ENCODE measurements at places on chromosomes 11 and 22.

DNA sequence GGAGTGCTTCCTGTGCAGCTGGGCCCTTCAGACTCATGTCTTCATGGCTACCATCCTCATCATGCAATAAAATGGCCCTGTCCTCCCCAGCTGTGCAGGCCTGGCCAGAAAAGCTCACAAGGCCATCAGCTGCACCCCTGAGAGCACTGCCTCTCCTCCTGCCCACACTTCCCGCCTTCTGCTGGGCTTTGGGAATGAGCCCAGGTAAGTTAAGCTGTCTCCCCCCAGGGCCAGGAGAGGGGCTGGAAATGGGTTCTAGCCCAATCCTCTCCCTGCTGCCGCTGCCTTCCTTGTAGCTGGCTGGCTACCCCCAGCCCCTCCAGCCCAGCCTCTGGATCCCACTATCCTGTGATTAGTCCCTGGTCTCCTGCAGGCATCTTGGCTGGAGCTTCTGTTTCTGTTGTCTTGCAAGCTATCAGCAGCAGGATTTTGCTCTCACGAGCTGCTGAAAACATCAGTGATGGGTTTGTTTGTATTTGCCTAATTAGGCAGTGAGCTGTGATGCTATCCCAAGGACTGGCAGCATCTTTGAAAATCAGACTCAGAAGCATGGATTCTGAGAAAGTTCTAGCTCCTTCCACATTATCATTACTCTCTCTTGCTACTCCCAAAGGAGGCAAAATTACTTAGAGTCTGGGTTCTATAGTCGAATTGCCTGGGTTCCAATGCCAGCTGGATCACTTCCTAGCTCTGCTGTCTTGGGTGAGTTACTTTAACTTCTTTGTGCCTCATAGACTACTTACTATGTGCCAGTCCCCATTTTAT, 168.1 kb downstream of the ST3GAL4 start:
- no peak for DNase-seq

DNA sequence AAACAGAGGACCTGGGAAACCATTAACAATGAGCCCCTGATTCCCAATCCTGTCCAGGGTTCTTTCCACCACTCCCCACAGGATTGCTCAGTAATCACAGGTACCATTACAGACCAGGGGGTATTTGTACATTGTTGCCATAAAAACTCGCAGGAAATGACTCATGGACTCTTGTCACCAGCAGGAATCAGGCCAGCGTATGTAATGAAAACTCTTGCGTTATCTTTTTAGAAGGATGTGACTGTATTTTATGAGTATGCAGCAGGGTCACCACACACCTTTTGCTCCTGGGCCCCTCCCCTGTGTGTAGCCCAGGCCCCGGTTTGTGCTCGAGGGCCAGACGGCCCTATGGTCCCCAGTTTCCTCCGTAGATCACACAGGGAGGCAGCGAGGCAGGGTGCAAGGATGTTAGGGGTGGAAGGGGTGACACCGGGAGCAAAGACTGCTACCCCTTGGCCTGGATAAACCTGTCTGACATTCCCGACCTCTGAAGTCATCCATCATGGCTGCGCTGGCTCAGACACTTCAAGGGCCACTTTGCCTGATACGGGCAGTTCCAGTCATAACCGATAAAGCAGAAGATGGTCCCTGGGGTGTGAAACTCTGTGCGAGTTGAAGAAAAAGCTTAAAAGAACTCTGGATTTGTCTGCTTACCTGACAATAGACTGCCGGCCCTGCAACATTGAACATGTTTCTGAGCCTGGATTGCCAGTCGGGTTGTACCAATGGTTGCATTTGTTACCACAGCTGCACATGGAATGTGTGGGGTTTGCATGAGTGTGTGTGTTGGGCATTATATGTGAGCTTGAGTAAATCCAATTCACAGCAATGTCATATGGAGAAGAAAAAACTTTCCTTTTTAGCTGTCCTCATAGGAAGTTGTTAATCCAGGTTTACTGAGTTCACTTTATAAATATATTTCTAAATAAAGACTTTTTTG, 56.9 kb downstream of the MICAL2 start:
- no peak for DNase-seq

DNA sequence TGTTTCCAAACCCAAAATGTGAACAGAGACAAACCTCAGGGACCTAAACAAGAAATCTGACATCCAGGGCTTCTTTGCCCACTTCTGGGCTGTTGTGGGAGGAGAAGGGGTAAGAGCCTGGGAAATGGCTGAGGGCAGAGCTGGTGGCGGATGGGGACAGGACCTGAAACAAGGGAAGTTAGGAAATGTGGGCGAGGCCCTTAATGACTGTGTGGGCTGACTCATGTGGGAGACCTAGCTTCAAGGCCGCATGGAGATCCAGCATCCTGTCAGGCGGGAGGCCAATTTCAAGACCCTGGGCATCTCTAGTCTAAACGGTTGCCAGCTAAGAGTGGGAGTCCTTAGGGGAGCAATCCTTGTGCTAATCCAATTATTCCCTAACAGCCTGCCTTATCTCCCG, 2.1 kb upstream of the OAF start:
- no peak for DNase-seq

DNA sequence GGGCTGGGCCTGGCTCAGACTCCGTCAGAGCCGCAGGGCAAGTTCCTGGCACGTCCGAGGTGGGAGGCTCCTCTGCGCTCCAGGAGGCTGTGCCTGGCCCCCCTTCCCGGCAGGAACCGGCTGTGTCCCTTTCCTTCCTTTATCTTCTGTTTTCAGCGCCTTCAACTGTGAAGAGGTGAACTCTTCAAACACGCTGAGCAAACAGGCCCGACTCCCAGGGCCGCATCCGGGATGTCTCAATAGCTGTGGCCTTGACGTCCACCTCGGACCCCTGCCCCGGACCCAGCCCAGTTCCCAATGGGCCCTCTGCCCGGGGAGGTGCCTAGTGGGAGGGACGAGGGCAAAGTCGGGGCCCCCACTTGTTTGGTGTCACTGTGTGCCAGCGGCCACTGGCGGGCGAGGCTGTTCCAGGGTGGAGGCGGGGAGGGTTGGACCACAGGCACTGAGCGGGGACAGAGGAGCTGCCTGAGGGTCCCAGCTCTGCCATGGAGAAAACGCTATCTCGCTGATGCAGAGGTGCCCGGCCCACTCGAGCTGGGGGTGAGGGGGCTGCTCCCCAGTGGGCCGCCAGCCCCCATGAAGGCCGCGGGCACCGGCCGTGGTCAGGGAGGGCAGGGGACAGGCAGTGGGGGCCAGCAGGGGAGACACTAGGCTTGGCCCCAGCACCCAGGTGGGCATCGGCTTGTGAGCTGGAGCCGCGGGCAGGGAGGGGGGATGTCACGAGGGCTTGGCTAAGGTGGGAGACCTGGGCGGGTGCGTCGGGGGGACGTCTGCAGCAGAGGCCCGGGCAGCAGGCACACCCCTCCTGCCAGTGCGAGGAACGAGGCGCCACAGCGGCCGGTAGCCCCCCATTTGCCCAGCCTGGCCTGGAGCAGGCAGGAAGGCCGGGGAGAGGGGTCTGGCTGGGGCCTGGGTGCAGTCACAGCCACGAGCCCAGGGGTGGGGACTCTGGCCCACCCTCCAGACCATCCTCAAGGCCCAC, 2.7 kb upstream of the MUC5B start:
- no peak for DNase-seq

DNA sequence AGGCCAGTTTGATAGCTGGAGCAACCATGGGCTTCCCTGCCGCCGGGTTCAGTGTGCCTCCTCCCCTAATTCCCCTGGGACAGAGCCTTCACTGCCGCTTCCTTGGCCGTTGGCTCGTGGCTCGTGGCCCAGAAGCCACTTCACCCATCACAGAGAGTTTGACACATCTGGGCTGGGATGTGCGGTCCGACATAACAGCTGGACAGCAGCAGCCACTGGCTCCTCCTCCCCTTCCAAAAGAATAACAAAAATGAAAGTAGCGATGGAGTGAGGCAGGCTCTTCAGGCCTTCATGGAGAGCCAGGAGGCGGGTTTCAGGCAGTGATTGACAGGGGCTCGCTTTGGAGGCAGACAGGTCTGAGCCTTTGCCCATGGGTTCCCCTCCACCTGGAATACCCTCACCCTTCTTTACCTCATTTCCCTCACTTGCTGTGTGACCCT, 8.2 kb downstream of the CREB3L1 start:
- DNase-seq, result no peak

GRCh38 chr11:78572394-78572793, 2.3 kb downstream of the NARS2 start:
- no peak for DNase-seq

DNA sequence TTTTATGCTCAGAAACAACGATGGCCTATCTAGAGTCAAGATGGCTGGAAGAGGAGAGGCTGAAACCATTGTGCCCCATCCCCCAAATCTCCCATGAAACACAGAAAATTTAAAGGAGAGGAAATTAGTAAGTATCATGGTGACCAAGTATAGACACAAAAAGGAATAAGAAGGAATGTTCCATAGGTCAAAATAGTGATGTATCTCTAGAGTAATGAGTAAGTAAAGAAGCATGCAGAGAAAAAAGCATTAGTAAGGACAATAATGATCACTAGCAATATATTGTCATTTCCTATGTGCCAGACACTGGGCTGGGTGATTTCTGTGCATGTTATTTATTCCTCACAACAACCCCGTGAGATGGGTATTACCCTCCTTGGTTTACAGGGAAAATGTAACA, 2.6 kb upstream of the SLC22A24 start:
- no peak for DNase-seq

DNA sequence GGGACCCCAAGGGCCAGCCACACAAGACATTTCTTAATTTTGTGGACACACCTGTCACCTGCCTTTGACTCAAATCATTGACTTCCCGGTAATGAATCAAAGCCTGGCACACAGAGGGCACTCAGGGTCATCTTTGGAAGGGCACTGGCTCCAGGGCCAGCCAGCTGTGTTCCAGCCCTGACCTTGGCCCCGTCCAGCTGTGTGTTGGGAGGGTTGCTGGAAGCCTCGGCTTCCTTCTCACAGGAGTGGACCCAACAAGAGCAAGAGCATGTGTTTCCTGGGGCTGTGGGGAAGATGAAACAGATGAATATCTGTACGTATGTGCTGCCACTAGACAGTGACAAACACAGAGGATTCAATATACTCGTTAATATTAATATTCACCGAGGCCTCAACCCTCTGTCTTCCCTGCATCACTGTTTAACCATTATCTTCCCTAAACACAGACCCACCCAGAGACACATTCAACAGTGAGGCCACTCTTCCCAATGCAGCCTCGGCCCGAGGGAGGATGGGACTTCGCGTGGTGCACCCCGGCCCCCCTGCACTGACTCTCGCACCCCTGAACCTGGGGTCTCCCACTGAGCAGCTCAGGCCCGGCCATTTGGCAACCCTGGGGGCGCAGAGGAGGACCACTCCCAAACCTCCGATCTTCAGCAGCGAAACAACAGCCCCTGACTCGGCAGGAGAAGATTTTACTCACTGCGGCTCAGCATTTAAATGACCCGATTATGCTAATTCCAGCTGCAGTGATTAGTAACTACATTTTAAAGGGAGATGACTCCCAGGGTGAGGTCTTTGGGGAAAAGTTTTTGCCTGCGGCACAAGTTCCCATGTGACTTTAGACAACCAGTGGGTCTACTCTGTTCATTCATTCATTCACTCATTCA, 45.7 kb downstream of the PHF21B start:
- DNase-seq, result no peak

DNA sequence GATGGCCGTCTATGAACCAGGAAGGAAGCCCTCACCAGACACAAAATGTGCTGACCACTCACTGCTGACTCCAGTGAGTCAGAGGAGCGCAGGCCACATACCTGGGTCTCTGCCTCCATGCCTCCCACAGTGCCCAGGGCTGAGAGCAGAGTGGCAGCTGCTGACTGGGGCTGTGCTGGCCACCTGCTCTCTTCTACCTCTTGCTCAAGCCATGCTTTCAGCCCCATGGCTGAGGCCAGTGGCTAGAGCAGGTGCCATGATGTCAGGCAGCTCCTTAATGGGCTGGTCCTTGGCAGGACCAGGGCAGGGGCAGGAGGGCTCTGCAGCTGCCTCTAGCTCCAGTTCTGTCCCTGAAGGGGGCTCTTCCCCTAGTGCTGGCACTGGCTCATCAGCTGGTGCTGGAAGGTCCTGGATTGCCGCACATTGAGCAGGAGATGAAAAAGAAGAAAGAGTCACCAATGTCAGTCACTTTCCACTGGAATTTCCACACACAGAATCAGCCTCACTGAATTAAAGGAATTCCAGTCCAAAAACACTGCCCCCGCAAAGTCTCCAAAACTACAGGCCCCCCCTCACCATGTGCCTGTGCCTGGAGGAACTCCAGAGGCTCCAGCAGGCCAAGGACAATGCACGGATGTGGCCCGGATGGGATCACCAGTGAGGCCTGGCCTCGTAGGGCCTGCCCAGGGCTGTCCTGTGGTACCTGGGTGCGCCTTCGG, 86.4 kb downstream of the GGTLC2 start:
- DNase-seq, result no peak

DNA sequence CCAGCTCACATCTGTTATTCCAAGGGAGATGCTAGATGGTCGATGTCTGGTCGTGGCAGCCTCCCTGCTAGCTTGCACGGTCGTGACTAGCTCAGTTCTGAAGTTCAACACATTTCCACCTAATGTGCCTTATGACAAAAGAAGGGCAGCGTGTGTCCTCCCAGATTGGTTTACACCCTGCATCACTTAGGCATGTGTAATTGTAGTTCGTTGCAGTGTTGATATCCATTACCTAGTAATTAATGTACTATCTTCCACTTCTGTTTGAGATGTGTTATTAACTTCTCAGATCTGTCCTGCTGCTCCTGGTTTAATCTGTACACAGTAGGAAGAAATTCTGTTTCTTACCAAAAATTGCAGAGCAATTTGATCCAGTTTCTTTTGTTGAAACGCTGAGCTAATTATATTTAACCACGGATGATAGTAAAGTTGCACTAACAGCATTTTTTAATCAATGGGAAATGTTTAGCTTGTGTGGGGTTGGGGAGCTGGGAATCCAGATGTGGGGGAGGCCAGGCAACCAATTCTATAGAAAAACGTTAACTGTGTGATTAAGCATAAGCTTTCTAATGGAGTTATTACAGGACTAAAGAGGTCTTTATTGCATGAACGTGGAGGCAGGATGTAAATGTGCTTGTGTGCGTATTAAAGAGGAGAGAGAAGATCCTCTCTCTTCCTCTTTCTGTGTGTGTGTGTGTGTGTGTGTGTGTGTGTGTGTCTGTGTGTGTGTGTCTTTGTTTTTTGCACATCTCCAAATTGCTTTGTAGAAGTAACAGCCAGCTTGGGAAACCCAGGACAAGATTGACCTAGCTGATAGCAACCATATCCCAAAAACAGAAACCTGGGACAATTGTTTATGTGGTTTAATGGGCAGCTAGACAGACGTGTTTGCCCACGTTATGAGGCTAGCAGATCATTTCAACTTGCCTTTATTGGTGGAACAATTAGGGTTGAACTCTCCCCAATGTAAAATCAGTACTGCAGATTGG, 145.7 kb upstream of the TTC12 start:
- no peak for DNase-seq

DNA sequence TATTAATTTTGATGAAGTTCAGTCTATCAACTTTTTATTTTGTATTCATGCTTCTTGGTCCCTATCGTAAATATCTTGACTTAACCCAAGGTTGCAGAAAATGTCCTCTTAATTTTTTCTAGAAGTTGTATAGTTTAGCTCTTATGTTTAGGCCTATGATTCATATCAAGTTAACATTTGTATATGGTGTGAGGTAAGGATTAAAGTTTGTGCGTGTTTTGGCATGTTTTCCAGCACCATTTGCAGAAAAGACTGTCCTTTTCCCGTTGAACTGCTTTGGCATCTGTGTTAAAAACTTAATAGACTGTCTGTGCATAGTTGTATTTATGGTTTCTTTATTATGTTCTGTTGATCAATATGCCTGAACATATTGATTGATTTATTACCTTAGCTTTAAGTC, 42.3 kb downstream of the ARHGEF12 start:
- DNase-seq, result no peak
